ENCODE measurements at places on chromosomes 13 and 19. TPM values are rescaled to one million over a fixed set of nuclear protein-coding genes. Genes with fewer than 3 reads are reported as not detected.

GRCh38 chr13:81988567-81988966, 1647.6 kb upstream of the SPRY2 start:
- DNase-seq: peak; percentile 9

The CEBPA gene
- polyA plus RNA-seq: 15.0 TPM

GRCh38 chr19:17153996-17154395, 61.2 kb upstream of the USE1 start:
- DNase-seq: no peak

The NTN5 gene
- 0.88 TPM for polyA plus RNA-seq

GRCh38 chr19:9535934-9536333, 2.5 kb downstream of the ZNF426 start:
- DNase-seq: no peak

DNA sequence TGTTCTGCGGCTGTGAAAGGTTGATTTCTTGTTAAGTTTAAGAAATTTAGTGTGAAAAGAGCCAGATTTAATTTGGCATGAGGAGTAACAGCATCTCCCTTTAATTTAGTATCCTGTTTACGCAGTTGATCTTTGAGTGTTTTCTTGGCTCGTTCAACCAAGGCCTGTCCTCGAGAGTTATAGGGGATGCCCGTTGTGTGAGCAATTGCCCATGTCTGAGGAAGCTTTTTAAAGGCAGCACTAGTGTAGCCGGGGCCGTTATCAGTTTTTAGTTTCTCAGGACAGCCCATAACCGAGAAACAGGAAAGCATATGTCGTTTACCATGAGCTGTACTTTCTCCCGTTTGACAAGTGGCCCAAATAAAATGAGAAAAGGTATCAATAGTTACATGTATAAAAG, 47.5 kb upstream of the ZNF43 start:
- DNase-seq: no peak

GRCh38 chr13:51501096-51501495, 48.3 kb upstream of the INTS6 start:
- DNase-seq: no peak

- DNase-seq: no peak
These were observed 5.2 kb upstream of the ZNF836 start for GRCh38 chr19:52176574-52176973.
